Cerebellar nuclear complex (tissue), 1 donor: ENCODE measurements at places on chromosomes 1 and 21.

- DNase-seq, result no peak
Measured at GRCh38 chr1:154148807-154149206, 6.1 kb downstream of the NUP210L start.

GRCh38 chr1:6198646-6199297, 623 bp downstream of the RPL22 start:
- DNase-seq, result no peak

DNA sequence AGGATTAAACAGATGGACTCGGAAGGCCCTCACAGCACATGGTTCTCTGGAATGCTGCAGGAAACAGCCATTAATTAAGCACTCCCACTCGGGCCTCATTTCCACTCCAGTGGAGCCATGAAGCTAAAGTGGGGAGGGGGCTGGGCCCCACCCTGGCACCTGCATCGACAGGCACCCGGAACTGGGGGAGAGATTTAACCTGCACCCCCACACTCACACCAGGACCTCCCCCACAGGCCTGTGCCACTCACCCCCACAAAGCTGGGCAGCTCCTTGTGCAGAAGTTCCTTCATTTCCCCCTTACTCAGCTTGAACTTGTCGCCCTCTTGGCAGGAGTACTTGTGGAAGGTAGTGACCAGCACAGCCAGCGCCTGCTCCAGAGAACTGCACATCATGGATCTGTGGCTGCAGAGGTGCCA, 2.2 kb downstream of the S100A2 start:
- no peak for DNase-seq

- DNase-seq, result no peak
Measured at GRCh38 chr1:221712198-221712684, 29.6 kb downstream of the DUSP10 start.

DNA sequence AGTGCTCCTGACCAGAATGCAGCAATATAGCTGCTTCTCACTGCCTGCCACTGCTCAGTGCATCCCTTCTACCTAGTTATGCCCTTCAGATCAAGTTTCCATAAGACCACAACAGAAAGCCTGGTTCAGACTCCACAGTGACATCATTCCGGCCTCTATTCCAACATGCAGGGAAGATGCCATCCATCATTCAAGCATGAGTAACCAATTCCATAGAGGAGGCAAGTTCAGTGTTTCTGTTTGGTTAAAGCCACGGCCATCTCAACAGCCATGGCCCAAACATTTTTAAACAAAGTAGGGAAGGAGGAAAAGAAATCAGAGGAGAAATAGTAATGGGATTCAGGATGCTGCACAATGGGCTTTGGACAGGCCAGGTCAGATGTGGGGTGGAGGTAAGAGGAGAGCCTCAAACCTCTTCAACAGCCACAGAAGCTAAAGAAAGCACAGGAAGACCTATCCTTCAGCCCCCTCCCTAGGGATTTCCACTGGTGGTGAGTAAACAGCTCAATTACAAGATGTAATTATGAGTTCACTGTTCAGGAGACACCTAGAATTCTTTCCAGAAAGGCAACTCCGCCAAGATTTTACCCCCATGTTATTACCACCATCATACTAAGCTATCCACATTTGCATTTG, 484.9 kb downstream of the SETD4 start:
- no peak for DNase-seq
